Cerebellum (tissue), 4 donors: ENCODE measurements at places on chromosomes 7 and 10. TPM values are rescaled to one million over a fixed set of nuclear protein-coding genes. Genes with fewer than 3 reads are reported as not detected.
A peak's percentile ranks its signal among the peaks of the same experiment; 100 is the strongest.

GRCh38 chr10:122323941-122324675 is 50.4 kb upstream of the PLEKHA1 start:
- no peak for DNase-seq

The NPSR1 gene
- 4.4 TPM for total RNA-seq

GRCh38 chr10:69854511-69855345 is 53.0 kb downstream of the COL13A1 start:
- DNase-seq: peak; percentile 77

The FGFR2 gene
- total RNA-seq: 28.7 TPM

- no peak for DNase-seq
Observed at GRCh38 chr7:42080841-42081586, 156.0 kb downstream of the GLI3 start.
